ENCODE measurements at places on chromosomes 5 and 9.

GRCh38 chr5:52894451-52894850 is 94.7 kb upstream of the ITGA2 start:
- DNase-seq, result no peak

DNA sequence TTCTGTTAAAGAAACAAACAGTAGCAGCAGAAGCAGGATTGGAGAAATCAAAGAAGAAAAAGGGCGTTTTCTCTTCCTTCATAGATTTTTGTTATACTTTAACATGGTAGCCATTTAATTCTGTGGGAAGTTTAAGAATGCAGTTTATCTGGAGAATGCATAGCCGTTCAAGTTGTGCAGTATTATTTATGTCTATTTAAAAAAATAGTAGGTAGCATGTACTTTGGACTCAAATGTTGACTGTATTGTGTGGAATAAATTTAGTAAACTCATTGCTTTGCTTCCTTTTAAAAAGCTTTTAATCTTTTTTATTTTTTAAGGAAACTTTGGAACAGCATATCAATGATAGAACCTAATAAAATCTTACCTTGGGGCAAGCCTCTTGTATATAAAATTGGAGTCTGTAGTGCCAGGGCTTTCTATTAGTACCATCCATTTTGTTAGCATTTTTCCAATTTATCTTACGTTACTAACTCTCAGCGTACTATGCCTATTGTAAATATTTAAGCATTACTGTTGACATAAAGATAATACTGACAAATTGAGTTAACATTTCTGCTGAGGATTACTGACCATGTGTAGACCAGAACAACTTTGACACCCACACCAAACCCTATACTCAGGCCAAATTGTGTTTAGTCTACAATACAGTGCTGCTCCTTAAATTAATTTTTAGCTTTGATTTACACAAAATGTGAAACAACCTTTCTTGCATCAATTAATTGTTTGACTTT is 291.1 kb downstream of the NNT start:
- DNase-seq, result no peak

GRCh38 chr9:108271646-108272348 is 584.0 kb downstream of the ACTL7B start:
- no peak for DNase-seq

DNA sequence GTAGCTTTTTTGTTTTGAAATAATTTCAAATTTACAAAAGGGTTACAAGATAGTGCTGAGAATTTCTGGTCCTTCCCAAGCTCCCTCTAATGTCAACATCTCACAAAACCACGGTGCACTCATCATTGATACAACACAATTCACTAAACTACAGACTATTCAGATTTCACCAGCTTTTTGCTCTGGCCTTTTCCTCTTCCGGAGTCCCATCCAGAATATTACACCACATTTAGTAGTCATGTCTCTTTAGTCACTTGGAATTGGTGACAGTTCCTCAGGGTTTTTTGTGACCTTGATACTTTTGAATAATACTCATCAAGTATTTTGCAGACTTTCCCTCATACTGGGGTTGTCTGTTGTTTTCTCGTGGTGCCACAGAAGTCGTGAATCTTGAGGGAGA is 484.0 kb downstream of the GADD45G start:
- DNase-seq, result no peak

GRCh38 chr9:105535920-105536668 is 21.8 kb upstream of the FKTN start:
- no peak for DNase-seq

- no peak for DNase-seq
Observed at GRCh38 chr9:131543141-131543540, 2.2 kb upstream of the PRRT1B start.

- no peak for DNase-seq
Observed at GRCh38 chr9:38073882-38074281, 4.9 kb upstream of the SHB start.

DNA sequence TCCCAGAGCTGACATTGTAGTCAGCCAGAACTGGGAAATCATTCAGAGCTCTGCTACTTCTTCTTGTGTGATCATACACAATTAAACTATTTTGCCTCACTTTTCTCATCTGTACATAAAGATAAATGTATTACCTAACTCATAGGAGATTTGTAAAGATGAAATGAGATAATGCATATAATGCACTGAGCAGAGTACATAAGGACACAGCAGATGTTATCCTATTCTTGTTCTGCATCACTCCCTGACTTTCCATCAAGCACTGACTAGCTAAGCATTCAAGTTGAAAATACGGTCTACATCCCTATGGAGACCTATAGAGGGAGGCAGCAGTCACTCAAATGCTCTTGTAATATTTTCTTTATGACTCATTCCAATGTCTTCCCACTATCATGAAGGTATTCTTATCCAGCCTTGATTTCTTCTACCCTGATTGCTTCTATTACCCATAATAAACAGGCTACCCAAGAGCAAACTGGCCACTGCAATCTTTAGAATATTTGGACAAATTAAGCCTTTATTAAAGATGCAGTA is 16.3 kb upstream of the PRR16 start:
- no peak for DNase-seq

GRCh38 chr5:34490506-34491250 is 165.4 kb upstream of the RAI14 start:
- DNase-seq, result no peak

- DNase-seq, result no peak
Observed at GRCh38 chr9:372128-372527, 157.5 kb downstream of the DOCK8 start.

- no peak for DNase-seq
Observed at GRCh38 chr5:75450069-75450468, 61.4 kb downstream of the CERT1 start.

DNA sequence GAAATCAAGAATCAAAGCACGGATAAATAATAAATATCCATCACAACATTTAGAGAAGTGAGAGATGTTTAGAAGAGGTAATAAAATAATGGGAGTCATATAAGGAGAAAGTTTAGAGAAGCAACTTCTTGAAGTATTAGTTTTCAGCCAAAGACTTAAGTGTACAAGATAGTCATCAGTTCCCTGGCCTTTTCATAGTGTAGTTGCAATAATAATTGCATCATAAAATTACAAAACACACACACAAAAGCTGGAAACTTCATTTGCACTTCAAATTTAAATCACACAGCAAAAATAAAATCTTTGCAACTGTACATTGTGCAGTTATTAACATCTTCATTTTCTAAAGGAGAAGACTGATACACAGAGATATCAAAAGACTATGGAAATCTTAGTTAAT is 319.1 kb upstream of the RGMB start:
- no peak for DNase-seq

DNA sequence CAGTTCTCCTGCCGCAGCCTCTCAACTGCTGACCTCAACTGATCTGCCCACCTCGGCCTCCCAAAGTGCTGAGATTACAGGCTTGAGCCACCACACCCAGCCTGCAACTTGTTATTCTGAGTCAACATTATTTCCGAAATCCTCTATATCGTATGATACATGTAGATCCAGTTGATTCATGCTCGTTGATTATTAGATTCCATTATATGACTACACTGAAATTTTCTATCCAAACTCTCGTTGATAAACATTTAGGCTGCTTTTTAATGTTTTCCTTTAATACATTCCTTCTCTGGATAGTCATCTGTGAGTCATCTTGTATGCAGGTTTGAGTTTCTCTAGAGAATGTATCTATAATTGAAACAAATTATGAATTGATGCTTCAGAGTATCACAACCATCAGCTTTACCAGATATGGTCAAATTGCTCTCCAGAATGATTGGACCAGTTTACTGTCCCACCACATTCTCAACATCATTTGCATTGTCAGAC is 4.1 kb downstream of the CDK7 start:
- DNase-seq, result no peak

DNA sequence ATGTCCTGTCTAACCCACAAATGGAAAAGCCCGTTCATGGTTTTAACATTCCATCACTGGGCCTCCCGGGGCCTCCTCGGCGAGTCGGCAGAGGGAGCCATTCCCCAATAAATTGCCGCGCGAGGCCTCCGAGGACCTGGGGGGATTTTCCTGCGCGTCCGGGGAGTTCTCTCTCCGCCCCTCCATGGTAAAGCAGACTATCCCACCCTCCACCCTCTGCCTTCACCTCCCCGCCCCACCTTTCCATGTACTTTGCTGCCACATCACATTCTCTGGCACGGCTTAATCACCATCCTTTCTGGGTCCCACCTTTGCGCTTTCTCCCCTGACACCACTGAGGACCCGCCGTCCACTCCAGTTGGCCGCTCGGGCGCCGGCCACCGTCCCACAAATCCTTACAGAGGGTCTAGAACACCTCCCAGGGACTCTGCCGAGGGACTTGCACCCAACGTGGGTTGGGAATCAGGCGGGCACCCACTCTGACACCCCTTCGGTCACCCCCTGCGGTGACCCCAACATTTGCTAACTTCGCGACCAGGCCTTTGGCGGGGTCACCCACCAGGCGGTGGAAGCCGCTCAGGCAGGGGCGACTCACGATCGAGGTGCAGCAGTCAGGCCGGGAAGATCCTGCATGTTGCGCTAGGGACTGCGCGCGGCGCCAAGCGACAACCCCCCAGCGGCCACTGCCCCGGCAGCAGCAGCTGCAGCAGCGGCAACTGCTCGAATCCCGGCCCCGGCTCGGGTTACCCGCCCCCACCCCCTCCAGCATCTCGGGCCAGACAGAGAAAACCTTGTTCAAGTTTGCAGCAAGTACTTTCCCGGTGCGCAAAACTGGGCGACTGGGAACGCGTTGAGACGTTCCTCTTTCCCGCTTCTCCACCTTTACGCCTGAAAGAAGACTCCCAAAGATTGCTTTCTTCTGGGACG is at the start of gene MEGF10:
Gene MEGF10, plus strand, starts transcription at position 778 of the 927 bp plus-strand sequence. CDS start 40,513 bp downstream, outside the sequence.
- DNase-seq, result no peak

DNA sequence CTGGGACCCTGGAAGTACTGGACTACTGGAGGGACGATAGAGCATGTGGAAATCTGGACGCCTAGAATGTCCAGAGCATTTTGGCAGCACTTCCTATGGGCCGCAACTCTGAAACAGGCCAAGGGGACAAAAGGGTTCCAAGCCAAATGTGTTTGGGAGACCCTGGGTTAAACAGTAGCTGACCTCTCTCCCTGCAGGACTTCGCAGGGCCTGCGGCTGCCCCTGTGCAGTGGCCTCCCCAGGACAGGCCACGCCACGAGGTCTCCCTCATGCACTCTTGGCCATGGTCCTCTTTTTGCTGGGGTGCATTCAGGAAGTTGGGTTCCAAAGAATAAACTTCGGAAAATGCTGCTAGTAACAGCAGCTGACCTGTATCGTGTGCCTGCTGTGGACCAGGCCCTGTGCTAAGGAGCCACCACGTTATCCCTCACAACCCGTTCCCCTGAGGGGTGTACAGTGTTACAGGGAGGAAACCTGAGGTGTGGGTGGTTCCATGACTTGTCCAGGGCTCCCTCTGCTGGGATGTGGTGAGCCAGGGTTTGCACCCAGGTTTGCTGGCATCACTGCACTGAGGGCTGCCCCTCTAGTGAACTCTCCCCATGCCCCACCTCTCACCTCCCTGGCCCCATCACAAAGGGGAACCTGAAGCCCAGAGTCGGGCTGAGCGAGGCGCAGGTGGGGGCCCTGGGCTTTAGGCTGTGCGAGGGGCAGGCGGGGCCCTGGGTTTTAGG is 79.4 kb downstream of the AMBP start:
- no peak for DNase-seq

GRCh38 chr5:123112196-123112595 is 23.2 kb downstream of the PRDM6 start:
- no peak for DNase-seq

GRCh38 chr9:91842358-91843049 is 107.5 kb downstream of the ROR2 start:
- DNase-seq, result no peak

DNA sequence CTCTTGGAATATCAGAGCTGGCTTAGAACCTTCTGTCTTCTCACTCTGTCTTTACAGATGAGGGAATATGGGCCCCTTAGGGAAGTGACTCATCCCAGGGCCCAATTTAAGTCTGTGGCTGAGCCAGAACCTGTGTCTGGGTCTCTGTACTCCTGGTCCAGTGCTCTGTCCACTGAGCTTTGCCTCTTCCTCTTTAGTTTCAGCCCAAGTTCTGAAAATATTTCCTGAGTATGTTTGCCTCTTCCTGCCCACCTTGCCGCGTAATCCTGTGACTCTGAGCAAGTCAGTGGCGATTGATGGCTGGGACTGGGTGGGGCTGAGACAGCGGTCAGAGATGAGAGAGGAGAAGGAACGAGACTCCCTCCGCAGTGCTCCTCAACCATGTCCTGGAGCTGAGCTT is 7.8 kb downstream of the IER5L start:
- no peak for DNase-seq

DNA sequence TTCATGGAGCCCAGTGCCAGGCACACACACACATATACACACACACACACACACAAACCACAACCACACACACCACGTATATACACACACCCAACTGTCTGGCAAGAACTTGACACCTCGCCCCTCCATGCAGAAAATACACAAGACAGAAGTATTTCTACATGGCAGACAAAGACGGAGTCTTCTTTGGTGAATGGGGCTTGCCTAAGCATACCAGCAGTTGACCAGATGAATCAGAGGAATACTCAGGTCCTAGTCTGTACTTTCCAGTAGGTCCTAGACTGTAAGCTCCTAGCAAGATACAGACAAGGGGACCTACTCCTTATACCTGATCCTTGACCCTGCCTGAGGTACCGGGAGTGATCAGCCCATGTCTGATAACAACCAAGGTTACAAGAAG is 60.1 kb downstream of the SIL1 start:
- DNase-seq, result no peak

DNA sequence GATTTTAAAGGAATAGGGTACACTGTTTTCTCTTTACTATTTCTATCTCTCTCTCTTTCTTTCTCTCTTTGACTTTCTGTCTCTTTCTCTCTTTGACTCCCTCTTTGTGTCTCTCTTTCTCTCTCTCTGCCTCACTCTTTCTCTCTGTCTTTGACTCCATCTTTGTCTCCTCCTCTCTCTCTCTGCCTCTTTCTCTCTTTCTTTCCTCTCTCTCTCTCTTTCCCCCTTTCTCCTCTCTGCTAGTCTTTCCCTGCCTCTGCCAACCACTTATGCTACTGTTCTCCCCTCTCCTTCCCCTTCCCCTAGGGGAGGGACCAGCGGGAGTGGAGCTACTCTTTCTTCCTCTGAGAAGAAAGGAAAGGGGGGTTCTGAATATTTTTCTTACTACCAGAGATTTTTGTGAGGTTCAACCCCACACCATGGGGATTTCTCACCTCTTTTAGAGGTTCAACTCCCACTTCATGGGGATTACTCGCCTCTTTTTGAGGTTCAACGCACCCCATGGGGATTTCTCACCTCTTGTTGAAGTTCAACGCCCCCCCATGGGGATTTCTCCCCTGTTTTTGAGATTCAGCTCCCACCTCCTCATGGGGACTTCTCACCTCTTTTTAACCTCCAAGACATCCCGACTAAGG is 309.9 kb downstream of the NR3C1 start:
- DNase-seq, result no peak

DNA sequence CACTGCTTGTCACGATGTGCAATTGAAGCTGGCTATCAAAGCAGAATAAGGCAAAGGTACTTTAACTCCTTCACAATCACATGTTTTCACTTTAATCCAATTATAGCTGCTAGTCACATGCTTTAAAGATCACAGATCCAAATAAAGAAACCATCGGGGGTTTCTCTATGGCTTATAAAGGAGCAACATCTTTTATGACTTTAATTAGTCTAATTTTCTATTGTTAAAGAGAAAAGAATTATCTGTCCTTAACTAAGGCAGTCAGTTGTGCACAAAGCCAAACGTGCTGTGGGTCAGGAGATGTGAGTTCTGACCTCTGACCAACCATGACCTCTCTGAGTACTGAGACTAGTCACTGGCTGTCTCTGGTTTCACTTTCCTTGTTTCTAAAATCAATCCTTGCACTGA is 561.1 kb downstream of the RAB3C start:
- no peak for DNase-seq
